Chondrocyte (in vitro differentiated cells): ENCODE measurements at places on chromosomes 2 and 18.

- no peak for DNase-seq
These were observed 34.6 kb downstream of the COPS7B start for GRCh38 chr2:231820786-231821303.

- DNase-seq, result no peak
These were observed 515.3 kb upstream of the MEX3C start for GRCh38 chr18:51712821-51713220.

DNA sequence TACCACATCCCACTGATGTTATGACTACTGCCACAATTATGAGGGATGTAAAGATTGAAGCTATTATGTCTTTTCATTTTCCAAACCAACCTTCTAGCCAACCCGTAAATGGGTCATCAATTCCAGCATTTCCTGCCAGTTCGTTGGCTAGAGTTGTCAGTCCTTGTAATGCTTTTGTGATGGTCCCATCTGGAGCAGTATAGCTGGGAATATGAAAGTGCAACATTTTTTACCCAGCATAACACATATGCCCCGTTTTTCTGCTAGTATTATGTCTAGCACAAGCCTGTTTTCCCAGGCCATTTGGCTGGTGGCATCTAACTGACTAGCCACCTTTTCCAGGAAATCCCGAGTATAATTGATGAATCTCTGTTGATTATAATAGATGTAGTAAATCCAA lies 1501.6 kb upstream of the SLC39A10 start:
- DNase-seq, result no peak

GRCh38 chr2:154343282-154343681 lies 355.2 kb upstream of the KCNJ3 start:
- no peak for DNase-seq

- DNase-seq, result no peak
These were observed 103.7 kb upstream of the DNMT3A start for GRCh38 chr2:25445464-25445863.

GRCh38 chr18:10111191-10111590 lies 197.4 kb downstream of the VAPA start:
- DNase-seq, result no peak

- no peak for DNase-seq
These were observed 24.5 kb downstream of the ABI2 start for GRCh38 chr2:203352604-203353255.

DNA sequence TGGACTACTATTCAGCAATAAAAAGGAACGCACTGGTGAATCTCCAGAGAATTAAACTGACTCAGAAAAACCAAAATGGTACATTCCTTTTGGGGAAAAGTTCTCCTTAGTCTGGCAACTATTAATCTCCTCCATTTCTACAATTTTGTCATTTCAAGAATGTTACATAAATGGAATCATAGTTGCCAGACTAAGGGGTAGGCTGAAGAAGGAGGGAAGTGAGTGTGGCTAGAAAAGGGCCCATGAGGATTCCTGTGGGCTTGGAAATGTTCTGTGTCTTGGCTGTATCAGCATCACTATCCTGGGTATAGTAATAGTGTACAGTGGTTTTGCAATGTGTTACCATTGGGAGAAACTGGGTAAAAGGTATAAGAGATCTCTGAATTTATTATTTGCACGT lies 72.4 kb downstream of the ZAP70 start:
- DNase-seq, result no peak

GRCh38 chr18:60929966-60930365 lies 403.3 kb upstream of the CDH20 start:
- DNase-seq, result no peak

DNA sequence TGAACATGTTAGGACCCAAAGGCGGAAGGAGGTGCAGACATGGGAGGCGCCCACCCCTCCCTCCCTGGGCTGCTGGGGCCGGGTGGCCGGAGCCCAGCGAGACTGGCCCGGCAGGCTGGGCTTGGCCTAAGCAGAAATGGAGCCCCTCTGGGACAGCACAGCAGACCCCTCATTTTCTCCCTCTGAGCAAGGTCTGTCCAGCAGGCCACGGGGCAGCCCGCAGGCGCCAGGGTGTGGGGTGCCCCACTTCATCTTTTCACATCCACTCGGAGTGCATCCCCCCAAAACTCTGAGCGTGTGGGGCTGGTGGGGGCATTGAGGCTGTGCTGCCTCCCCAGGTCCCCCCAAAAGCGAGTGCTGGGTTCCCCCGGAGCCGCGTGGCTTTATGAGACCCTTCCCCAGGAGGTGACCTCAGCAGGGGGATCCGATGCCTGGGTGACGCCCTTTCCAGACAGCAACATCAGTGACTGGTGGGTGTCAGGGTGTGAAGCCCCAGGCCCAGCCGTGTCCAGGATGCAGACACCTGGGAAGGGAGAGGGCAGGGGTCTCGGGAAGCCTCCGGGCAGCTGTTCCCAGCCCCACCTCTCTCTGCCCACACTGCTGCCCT lies 36.7 kb upstream of the GPC1 start:
- peak; percentile 77 for DNase-seq

GRCh38 chr2:215717501-215718381 lies 281.9 kb upstream of the FN1 start:
- no peak for DNase-seq

- no peak for DNase-seq
These were observed 26.5 kb downstream of the TET3 start for GRCh38 chr2:74011246-74011645.
